ENCODE measurements at places on chromosomes 11 and 22.

DNA sequence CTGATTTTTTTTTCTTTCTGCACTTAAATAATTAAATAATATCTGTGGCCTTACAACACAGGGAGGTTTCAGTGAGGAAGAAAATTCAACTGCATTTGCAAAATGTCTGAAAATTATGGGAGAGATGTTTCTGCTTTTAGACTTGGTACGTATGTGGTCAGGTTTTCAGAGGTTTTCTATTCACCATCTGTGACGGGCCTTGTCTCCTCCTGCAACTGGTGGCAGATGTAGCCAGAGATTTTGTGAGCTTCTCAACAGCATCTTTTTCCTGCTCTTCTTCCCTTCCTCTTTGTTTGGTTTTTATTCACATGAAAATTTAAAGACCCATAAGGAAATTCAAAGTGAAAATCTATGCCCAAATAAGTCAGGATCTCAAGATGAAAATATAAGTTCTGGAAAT, 38.3 kb downstream of the ZBTB16 start:
- DNase-seq = no peak

DNA sequence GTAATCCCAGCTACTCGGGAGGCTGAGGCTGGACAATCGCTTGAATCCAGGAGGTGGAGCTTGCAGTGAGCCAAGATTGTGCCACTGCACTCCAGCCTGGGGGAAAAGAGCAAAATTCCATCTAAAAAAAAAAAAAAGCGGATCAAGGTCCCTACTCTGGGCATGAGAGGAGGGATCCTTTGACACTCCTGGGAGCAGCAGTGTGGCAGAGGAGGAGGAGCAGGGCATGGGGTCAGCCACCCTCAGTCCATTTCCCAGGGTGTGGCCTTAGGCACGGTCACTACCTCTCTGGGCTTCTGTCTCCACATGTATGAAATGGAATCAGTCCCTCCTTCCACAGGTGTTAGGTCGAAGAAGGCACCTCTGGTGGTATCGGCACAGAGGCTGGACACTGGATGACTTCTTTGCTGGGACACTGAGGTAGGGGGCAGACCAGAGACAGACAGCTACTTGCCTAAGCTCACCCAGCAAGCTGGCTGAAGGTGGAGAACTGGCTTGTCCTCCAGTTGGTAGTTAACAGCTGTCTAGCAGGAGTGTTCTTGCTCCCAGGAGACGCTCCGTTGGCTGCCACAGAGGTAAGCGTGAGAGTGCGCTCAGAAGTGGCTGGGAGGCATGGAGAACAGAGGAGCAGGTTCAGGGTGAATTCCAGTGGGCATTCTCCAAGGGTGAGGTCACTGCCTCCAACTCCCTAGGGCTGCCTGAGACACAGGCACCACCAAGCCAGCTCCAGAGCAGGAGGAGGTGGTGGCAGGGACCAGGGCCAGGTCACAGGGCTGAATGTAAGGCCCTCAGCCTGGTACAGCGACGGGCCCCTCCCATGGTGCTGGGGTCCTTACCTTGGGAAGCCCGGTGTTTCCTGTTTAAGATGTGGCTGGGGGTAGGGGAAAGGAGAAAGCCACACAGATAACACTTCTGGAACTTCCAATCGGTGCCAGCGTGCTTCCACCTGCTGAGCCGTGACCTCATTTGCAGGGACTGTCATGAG, 19.5 kb downstream of the TXN2 start:
- DNase-seq = no peak

DNA sequence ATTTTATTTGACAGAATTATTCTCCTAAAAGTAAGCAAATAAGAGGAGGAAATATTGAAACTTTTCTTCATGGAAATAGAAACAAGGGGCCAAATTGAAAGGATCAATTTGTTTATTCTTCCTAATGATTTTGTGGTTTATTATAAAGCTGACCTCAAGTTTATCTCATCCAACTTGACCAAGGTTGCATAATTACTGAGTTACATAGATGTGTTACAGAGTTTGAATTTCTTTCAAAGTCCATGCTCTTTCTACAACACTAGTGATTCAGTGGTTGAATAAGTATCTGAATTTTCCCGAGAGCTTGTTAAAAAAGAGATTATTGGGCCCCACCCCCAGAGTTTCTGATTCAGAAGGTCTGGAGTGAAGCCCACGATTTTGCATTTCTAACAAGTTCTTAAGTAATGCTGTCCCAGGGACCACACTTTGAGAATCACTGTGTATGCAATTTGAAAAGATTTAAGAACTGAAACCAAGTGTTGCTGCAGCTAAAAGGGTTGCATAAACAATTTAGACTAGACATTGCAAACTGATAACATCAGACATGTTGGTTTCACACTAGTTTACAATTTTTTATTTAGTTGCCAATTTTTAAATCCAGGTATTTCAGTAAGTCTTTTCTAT, 485.7 kb upstream of the ANO5 start:
- no peak for DNase-seq

DNA sequence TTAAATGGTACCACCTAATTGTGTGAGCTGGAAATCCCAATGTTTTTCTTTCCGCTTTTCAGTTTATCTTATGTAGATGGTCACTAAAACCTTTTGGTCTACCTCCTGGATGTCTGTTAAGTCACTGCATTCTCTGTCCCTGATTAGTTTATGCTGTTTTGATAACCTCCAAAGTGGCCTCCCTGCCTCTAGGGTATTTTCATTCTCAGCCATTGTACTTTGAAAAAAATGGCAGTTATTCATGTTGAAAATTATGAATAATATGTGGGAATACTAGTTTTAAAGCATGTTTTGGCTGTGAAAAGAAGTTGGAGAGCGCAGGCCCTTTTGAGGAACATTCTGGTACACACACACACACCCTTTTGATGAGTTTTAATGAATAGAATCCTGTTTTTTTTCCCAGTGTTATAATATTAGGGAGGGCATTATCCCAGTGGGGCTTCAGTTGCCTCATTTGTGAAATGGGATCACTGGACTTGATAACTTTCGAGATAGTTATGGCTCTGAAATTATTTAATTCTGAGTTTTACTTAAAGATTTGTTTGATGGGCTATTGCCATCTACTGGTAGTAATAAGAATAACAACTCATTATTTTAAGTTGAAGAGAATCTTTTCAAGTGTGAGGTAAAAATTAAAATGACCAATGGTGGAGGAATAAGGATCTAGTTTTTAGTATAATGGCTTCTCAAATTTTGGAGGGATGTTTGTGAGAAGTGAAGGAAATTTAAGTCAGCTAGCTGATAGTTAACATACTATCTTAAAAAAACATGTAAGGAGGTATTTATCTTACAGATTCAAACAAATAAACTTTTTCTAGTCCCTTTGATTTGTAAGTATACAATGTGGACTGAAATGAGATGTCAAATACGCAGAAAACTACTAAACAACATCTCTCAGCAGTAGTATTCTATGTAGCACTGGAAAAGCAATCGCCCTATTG, 3.9 kb downstream of the FDX1 start:
- no peak for DNase-seq

DNA sequence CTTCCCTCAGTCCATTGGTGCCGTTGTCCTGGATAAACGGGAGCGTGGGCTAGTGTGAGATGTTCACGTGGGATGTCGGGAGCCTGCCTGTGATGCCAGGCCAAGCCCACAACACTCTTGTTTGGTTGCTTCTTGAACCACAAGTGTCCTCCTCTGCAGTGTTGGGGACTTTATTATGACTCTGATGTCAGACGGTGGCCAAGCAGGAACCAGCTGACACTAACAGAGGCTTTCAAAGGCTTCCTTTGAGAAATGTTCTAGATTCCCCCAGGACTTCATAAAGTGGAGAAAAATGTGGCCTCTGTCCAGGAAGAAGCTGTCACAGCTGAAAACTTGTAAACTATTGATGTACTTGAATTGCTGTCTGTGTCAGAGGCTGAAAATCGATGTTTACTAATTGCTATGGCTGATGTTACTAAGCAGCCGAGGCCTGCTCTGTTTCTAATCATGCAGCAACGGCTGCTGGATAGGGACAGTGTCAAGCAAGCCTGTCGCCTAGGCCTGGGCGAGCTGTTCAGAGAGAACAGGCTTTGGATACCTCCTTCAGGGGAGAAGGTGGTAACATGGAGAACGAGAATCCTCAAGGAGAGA, 131.7 kb downstream of the TBC1D22A start:
- DNase-seq = no peak

DNA sequence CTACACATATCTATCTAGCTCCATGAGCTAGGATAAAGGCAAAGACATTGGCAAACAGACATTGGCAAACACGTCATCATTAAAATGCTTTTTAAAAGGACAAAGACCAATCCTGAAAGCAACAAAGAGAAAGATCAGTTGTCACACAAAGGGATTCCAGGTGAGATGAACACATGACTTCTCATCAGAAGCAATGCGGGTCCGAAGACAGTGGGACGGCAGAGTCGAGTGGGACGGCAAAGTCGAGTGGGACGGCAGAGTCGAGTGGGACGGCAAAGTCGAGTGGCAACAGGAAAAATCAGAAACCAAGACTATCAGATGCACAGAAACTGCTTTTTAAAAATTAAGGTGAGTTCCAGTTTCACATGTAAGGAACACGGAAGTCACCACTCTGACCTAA, 609.5 kb downstream of the BRD1 start:
- no peak for DNase-seq

GRCh38 chr11:126393143-126393542, 37.7 kb downstream of the ST3GAL4 start:
- DNase-seq = no peak

DNA sequence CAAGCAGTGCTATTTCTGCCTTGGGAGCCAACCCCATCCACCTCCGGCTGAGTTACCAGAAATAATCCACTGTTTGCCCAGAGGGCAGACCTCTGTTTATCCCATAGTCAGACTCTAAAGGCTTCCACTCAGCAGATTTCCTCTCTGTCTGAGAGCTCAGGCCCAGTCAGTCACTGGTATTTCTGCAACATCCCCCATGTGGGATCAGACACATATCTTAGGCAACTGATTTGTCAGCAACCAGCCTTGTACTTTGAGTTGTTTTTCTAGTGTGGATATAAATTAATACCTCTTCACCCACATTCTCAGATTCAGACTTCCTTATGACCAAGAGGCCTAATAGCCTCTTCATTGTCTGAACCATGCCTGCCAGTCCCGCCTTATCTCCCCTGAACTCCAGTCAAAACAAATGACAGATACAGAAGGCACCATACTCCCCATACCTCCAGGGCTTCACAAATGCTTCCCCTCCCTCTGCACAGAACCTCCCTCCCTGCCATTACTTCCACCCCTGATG, 193.6 kb downstream of the FAM76B start:
- no peak for DNase-seq

Data from activated naive CD8-positive, alpha-beta T cell treated with anti-CD3 and anti-CD28 coated beads for 36 hours (primary cell).